ENCODE measurements at places on chromosomes 1 and 21. TPM values are rescaled to one million over a fixed set of nuclear protein-coding genes. Genes with fewer than 3 reads are reported as not detected.

GRCh38 chr1:159839116-159839849 lies 12.6 kb downstream of the SLAMF8 start:
- no peak for DNase-seq

DNA sequence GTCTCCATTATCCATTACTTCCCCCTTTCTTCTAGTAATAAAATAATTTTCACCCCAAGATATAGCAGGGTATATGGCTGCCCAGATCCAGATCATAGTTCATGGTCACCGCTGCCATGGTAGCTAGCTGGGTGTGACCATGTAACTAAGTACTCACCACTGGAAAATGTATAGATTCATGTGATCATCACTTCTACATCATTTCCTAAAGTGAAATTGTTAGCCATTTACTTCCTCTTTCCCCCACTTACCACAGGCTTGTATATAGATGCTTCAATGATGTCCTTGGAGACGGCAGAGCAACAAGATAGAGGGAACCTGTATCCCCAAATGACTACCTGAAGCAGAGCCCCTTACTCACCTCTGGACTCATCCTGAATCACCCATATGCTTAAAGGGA lies 22.7 kb upstream of the EYA3 start:
- peak; percentile 78 for DNase-seq

DNA sequence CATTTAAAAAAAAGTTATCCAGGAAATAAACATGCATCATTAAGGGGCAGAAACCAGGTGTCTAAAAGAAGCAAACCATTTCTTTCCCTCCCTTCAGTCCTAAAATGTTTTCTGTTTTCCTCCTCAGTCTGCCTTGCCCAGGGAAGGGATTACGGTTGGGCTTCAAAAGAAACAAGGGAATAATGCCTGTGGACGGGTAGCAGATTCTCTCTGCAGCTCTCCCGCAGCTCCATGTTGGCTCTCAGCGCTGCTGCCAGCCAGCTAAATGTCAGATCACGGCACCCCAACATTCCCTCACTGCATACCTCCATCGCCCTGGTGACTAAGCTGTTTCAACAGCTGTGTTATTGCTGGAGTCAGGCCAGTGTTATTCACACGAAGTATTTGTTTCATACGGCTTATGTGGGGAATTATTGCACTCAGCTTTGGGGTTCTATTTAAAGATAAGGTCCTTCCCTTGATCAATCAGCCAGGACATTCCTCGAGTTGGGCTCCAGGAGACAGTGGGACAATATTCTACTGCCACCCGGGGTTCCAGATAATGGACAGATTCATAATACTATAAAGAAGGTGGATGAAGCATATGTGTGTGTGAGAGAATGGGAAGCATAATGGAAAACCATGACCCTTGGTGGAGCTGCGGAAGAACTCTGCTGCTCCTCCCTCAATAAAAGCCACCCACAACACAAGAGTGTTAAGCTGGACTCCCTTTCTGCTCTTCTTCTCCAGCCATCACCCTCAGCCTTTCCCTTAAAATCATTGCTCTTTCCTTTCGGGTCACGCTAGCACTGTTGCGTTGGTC lies 58.2 kb downstream of the WLS start:
- DNase-seq = peak; percentile 85

DNA sequence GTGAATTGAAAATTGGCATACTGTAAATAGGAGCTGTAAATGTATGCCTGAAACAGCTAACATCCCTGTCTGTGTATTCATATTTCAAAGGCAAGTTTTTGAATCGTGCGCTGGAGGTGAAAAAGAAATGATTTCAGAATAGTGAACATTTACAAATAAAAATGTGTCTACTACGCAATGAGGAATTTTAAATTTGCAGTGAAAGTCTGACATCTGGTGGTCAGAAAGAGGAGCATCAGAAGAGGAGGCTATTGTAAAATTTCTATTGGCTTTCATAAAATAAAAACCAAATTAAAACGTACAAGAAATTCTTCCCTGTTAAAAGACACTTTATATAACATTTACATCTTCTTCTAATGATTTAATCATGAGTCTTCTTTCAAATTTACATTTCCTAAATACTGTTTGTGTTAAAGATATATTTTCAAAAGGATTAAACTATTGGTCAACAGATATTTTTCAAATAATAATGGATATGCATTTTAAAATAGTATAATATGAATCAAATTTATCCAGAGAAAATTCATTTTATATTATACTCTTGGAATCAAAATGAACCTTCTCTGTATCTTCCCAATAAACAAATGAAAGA lies 113.7 kb upstream of the RRP15 start:
- DNase-seq = peak; percentile 87

DNA sequence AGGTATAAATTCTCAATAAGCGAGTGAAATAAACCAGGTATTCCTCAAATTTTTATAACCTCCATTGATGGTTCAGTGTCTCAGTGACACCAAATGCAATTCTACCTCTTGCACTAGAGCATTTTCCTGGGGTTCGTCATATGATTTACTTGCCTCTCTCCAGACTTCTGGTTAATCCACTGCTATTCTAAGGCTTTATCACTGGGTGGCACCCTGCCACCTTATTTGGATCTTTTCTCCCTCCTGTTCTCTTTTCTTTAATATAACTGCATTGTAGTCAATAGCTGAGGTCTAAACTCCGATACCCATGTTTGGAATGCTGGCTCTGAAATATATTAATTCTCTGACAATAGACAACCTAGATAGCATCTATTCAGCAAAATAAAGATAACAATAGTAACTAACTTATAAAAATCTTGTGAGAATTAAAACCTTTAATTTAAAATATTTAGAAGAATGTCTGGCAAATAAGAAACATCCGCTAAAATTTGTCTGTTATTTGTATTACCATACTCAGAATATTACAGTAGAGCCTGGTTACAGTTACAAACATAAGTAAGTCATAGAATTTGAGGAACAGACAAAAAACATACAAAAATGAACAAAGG lies 436.4 kb downstream of the PLA2G4A start:
- peak; percentile 68 for DNase-seq

DNA sequence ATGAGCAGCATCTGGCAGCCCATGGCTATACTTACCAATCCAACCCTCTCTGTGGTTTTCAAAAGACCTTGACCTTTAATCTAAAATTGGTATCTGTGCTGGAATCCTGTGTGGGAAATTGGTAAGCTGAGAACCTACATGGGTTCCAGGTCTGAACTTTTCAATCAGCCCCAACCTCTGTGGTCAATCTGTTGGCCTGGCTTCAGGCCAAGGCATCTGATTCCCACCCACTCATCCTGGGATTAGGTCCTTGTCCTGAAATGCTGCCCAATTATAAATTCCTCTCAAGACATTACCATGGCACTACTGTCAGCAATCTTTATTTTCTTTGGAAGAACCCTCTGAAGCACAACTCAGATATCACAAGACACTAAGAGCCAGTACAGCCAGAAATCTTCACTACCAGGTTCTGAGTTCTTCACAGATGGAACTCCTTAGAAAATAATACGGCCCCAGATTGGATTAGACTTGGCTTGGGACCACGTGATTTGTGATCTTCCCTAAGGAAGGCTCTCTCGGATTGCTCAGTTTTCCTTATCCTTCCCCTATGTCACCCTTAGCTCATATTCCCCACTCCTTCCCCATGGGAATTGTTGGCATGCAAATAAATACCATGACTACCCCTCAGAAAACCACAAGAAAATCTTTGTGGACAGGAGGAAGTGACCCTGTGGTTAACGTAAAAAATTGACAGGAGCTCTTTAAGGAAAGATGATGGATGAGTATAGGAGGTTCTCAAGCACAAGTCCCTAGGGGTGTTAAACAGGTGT lies 207.9 kb upstream of the ST6GALNAC5 start:
- peak; percentile 11 for DNase-seq

DNA sequence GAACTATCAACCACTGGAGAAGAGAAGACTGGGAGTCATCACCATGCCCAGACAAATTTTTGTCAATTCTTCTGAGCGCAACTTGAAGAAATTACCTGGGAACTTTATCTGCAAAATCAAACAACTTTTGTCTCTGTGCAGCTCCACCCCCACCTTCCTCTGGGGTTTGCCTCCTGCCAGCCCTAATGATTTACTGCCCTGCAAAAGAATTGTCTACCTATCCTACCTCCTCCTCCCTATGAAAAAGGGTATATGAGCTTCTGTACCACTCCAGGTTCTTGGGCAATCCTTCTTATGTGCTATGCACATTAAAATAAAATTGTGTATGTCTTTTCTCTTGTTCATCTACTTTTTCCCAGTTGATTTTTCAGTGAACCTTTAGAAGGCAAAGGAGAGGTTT lies 191.9 kb downstream of the URB2 start:
- no peak for DNase-seq

- DNase-seq = no peak
Observed at GRCh38 chr1:153614906-153615305, 1.2 kb downstream of the S100A14 start.

DNA sequence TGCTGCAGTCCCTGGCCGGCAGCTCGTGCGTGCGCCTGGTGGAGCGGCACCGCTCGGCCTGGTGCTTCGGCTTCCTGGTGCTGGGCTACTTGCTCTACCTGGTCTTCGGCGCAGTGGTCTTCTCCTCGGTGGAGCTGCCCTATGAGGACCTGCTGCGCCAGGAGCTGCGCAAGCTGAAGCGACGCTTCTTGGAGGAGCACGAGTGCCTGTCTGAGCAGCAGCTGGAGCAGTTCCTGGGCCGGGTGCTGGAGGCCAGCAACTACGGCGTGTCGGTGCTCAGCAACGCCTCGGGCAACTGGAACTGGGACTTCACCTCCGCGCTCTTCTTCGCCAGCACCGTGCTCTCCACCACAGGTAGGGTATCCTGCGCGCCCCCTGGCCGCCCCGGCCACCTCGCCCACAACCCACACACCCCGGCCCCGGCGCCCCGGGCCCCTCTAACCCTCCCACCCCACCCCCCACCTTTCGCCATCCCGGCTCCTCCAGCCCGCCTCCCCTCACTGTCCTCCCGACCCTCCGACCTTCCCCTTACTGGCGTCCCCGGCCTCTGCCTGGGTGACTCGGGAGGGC lies 352 bp downstream of the KCNK1 start:
- peak; percentile 57 for DNase-seq

DNA sequence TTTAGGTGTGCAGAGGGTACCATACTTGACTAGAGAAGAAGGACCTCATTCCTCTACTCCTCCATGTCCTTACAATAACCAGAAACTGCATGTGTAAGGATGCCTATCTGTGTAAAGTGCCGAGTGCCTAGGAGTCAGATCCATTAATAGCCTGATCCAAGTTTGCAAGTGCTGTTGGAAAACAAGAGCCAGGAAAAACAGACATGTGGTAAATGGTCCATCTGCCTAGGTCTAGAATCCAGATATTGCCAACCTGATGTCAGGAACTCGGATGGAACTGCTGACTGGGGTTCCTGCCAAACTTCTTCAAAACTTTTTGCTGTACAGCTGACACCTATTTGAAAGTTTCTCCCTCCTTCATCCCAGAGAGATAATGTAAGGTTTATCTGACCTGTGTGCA lies 239.4 kb upstream of the CAMK1G start:
- no peak for DNase-seq

DNA sequence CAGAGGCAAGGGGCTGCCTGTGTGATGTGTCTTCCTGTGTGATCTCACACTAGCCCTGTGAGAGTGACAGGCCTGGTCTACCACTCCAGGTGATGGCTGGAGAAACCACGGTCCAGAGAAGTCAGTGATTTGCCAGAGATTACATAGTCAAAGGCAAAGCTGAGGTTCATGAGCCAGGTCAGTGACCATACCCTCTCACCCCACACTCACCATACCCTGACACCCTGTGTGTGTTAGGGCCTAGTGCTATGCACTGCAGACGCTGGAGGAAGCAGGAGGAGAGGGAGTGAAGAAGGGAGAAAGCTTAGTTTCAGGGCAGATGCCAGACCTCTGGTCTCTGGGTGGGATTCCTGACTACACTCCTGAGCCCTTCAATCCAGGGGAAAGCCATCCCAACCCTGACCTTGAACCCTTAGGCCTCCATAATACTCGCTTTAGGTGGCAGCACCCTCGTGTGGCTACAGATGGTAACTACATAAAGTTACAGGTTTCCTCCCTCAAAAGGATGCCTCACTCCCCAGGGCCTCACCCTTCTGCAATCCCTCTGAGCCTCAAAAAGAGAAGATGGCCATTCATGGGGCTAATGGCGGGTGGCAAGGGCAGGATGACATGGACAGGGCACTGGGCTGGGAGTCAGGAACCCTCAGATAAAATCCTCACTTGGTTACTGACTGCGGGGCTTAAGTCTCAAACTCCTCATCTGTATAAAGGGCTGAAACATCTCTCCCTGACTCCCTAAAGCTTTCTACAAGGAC lies 20.8 kb upstream of the SDC3 start:
- peak; percentile 63 for DNase-seq

GRCh38 chr1:18097206-18097605 lies 10.4 kb upstream of the IGSF21 start:
- no peak for DNase-seq

GRCh38 chr1:11198851-11199594 lies 9.9 kb downstream of the ANGPTL7 start:
- DNase-seq = no peak

Gene C1QA
- not detected for total RNA-seq

Gene ESRRG
- 1.7 TPM for total RNA-seq

Gene RUNX1
- 77.8 TPM for total RNA-seq

Gene DCDC2B
- total RNA-seq = not detected

Gene PPM1J
- 1.4 TPM for total RNA-seq

Gene TRMT13
- total RNA-seq = 9.4 TPM

Gene LGR6
- total RNA-seq = 0.26 TPM

Gene CSMD2
- total RNA-seq = not detected
